Stimulated activated CD8-positive, alpha-beta memory T cell treated with anti-CD3 and anti-CD28 coated beads, Interleukin-2, amount 100 ng/mL, for 1 hour (primary cell): ENCODE measurements at places on chromosomes 11 and 22.

- DNase-seq: no peak
Observed at GRCh38 chr11:1240771-1241170, 17.9 kb downstream of the MUC5B start.

DNA sequence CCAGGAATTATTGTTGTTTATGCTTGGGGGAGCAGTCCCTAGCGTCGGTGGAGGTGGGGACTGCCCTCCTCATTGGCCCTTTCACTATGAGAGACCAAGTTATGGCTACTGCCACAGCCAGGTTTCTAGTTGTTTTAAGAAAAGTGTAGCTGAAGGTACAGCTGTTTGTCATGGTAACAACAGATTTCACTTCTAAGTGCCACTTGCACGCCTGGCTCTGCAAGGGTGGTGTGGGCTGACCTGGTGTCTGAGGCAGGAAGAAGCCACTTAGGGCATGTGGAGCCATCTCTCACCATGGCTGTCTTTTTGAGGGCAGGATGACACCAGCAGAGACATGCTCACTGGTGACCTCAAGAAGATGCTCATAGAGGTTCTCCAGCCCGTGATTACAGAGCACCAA, 46.3 kb upstream of the MPEG1 start:
- DNase-seq: no peak

DNA sequence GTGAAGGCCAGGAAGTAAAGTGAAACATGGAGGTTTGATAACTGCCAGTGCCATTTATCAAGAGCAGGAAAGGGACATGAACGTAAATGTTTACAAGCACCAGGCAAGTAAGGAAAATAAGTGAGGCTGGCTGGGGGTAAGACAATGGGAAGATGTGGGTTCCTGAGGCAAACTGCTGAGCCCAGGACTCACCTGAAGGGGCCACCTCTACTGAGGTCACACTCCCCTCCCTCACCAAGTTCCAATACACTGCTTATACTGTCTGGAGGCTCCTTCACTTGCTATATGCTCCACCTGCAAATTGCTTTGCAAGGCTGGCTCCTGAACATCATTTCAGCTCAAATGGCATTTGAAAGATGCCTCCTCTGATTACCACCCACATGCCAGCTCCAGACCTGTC, 10.3 kb upstream of the ZC3H12C start:
- no peak for DNase-seq

- no peak for DNase-seq
Observed at GRCh38 chr11:128047026-128047425, 540.3 kb downstream of the ETS1 start.

DNA sequence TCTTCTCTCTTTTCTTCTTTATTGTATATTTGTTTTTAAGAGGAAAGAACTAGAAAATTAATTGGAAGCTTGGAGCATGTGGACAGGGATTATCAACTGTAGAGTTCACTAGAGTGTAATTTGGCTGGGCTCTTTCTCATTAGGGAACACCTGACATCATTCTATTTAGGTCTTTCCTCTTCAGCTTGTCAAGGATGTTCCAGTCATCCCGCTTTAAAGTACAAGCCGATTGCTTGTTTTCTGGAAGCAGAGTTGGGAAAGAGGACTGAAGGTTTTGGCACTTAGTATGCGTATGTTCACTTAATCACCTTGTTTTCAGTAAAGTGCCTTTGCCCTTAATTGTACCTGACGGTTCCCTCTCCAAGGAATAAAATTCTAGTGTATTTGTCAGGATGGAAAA, 111.6 kb downstream of the WNT11 start:
- no peak for DNase-seq

- DNase-seq: no peak
Observed at GRCh38 chr11:86247608-86248007, 3.1 kb downstream of the EED start.

GRCh38 chr22:23305922-23306374, 125.6 kb downstream of the BCR start:
- no peak for DNase-seq

DNA sequence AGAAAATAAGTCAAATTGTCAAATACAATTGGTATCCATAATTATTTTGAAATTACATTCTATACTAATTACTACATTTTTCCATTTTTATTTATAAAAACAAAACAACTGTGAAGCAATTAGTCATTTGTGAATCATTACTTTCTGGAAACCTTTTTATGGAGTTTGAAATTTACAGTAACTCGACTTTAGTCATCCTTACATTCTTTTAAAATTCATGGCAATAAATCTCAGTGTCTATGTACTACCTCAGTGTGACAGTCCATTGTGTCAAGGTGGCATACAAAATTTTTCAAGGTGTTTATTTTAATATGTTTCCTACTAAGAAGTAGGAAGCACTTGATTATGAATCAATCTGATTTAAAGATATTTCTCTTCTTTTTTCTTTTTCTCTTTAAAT, 1949.4 kb upstream of the RAG2 start:
- DNase-seq: no peak

DNA sequence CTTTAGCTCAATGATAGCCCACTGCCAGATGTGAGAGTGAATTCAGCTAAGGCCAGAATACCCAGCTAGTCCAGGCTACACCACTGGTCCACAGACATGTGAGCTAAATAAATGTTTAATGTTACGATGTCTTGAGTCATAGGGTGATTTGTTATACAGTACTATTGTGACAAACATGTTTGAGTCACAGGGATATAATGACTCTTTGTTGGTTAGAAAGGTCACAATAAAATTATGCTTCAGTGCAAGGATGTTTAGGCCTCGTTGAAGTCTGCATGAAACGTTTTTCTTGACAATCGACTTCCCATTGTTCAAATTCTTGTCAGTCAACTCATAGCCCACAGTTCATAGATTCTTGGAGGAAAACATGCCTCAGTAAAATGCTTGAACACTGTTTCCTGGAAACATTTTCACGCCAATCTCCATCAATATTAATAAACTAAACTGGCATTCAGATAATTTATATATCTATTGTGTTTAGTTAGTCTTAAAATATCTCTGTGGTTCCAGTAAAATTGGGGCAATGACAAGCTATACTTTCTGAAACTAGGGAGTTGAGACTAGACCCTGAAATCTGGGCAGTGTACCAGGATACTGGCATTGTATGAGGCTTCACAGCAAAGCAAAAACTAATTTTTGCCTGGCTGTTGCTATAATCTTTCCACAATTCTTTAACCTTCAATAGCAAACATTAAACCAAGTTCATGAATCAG, 650.8 kb upstream of the KIRREL3 start:
- no peak for DNase-seq

DNA sequence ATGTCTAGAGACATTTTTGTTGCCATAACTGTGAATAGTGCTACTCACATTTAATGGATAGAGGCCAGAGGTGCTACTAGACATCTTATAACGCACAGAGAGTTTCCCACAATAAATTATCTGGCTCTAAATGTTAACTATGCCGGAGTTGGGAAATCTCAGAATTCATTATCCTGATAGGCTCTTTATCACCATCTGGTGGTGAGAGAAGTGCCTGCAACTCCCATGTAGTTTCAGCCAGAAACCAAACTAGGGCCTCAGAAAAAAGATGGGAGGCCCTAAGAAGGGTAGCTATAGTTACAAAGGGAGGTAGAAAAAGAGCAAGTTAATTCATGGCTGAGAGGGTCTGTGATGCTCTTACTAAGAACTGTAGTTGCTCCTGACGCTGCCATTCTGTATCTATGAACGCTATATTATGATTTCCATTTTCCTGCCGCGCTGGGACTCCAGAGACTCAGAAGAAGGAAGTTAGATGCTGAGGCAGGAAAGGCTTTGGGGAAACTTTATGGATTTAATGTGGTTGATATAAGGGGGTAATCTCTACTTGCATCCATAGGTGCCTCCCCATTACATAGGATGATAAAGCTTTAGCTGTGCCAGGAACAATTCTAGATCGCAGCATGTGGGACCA, 22.9 kb upstream of the MRPL17 start:
- DNase-seq: no peak

- DNase-seq: no peak
Observed at GRCh38 chr22:20111045-20111688, 4.7 kb upstream of the RANBP1 start.

- no peak for DNase-seq
Observed at GRCh38 chr22:27715106-27715505, 86.5 kb downstream of the MN1 start.

- DNase-seq: no peak
Observed at GRCh38 chr11:96207459-96208449, 135.2 kb downstream of the MAML2 start.

- DNase-seq: no peak
Observed at GRCh38 chr11:112805658-112806057, 155.6 kb upstream of the NCAM1 start.

DNA sequence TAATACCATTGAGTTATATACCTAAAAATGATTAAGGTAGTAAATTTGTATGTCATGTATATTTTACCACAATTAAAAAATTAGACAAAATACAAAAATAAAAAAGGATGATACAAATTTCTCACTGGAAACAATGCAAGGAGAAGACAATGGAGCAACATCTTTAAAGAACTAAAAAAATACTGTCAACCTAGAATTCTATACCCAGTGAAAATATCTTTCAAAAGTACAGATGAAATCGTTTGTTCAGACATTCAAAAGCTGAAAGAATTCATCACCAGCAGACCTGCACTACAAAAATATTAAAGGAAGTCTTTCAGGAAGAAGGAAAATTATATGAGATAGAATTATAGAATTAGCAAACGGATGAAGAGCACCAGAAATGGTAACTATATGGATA, 9.8 kb upstream of the ASCL2 start:
- no peak for DNase-seq

- DNase-seq: no peak
Observed at GRCh38 chr11:126485021-126485792, 129.7 kb downstream of the ST3GAL4 start.

GRCh38 chr11:47453365-47453764, 4.4 kb upstream of the RAPSN start:
- DNase-seq: no peak

- DNase-seq: no peak
Observed at GRCh38 chr11:119342362-119343130, 1.9 kb upstream of the C1QTNF5 start.

DNA sequence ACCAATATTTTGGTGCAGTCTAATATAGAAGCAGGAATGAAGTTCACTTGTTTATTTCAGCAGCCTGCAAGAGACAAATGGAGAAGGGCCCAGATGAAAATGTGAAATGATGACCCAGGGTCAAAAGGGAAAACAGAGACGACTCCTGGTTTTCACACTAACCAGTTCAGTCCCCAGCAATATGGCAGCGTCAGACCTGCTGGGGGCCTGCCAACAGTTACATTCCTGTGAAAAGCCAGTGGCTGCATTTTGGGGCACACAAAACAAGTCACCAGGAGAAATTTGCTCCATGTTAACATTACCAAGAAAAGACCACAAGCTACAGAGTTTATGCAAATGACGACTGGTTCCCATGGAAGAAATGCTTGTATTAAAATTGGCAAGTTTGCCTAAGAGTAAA, 80.2 kb downstream of the CCDC34 start:
- DNase-seq: no peak

DNA sequence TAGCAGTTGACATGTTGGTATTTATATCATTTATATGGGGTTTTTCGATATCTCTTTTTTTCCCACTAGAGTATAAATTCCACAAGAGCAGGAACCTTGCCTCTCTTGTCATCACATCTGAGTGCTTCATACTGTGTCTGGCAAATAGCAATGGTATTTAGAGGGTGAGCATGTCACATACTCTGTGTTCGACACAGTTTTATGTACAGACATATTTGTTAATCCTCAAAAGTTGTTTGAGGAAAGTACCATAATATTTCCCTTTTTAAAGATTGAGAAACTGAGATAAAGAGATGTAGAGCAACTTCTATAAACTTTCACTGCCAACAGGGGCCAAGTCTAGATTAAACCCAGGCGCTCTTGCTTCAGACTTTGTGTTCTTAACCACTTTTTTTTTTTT, 324.6 kb upstream of the PDGFD start:
- DNase-seq: no peak

DNA sequence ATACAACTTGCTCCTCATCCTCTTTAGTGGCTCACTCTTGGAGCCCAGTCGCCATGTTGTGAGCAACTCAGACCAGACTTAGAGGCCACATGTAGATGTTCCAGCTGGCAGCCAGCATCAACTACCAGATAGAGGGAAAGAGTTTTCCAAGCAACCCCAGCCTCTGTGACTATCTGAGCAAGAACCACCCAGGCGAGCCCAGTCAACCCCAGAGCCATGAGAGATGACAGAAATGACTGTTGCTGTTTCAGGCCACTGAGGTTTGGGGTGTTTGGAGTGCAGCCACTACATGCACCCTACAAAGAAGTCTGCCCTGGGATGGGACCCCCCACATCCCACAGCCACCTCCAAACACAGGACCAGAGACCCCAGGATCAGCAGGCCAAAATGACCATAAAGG, 24.8 kb upstream of the CLDN5 start:
- DNase-seq: no peak

GRCh38 chr22:35191412-35191811, 65.9 kb upstream of the HMGXB4 start:
- DNase-seq: no peak

DNA sequence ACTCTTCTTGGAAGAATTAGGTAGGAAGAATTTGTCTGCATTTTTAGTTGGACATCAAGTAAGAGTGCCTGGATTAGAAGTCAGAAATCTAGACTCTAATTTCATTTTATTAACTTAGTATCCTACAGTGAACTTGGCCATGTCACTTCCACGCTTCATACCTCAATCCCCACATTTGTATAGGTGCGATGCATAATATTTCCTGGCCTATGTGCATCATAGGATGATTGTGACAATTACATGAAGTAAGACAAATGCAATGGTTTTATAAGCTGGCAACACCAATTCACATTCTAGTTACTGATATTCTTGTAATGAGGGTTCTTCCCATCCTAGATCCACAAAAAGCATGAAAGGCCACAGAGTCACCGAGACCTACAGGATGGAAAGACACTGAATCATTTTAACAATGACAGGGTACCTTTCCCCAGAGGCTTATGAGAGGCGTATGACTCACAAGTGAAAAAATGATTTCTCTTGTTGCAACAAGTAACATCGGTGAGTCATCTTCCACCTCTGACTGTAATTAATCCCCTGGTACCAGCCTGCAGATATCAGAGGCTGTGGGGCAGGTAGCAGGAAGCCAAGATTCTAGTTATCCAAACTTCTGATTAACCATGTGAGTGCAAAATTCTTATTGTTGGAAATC, 56.0 kb upstream of the OR5AK2 start:
- DNase-seq: no peak

- no peak for DNase-seq
Observed at GRCh38 chr22:25219211-25219689, at the start of gene CRYBB2. Gene CRYBB2, plus strand, starts transcription at chr22:25219639. Its CDS starts 1,791 bp downstream, at chr22:25221430.

DNA sequence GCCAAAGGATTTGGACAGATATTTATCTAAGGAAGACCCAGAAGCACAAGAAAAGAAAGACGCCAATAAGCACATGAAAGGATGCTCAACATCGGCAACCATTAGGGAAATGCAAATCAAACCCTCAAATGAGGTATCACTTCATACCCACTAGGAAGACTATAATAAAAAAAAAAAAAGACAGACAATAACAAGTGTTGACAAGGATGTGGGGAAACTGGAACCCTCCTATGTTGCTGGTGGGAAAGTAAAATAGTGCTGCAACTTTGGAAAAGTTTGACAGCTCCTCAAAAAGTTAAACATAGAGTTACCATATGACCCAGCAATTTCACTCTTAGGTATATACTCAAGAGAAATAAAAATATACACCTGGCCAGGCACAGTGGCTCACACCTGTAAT, 47.0 kb downstream of the MICAL3 start:
- no peak for DNase-seq

GRCh38 chr11:35337914-35338305, 81.4 kb downstream of the SLC1A2 start:
- no peak for DNase-seq

- DNase-seq: no peak
Observed at GRCh38 chr11:68441466-68442230, 18.9 kb upstream of the PPP6R3 start.
